ENCODE measurements at places on chromosomes 3 and 15.

GRCh38 chr3:32896143-32896542 is 55.3 kb upstream of the CCR4 start:
- DNase-seq = no peak

- DNase-seq = no peak
Measured at GRCh38 chr3:195762249-195762585, 41.4 kb downstream of the MUC20 start.

DNA sequence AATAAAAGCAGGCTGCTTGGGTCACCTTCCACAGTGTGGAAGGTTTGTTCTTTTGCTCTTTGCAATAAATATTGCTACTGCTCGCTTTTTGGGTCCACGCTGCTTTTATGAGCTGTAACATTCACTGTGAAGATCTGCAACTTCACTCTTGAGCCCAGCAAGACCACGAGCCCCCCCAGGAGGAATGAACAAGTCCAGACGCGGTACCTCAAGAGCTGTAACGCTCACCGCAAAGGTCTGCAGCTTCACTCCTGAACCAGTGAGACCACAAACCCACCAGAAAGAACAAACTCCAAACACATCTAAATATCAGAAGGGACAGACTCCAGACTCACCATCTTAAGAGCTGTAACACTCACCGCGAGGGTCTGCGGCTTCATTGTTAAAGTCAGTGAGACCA is 47.5 kb upstream of the CCR4 start:
- no peak for DNase-seq

GRCh38 chr3:157631478-157631877 is 128.3 kb upstream of the VEPH1 start:
- no peak for DNase-seq

- DNase-seq = no peak
Measured at GRCh38 chr3:28674212-28674611, 325.6 kb upstream of the AZI2 start.

GRCh38 chr3:6989608-6990291 is 128.8 kb downstream of the GRM7 start:
- no peak for DNase-seq
